ENCODE measurements at places on chromosomes 16 and 17.

GRCh38 chr17:27281438-27281837 lies 12.5 kb upstream of the WSB1 start:
- no peak for DNase-seq

GRCh38 chr17:57288773-57289121 lies 32.4 kb downstream of the MSI2 start:
- DNase-seq = no peak

DNA sequence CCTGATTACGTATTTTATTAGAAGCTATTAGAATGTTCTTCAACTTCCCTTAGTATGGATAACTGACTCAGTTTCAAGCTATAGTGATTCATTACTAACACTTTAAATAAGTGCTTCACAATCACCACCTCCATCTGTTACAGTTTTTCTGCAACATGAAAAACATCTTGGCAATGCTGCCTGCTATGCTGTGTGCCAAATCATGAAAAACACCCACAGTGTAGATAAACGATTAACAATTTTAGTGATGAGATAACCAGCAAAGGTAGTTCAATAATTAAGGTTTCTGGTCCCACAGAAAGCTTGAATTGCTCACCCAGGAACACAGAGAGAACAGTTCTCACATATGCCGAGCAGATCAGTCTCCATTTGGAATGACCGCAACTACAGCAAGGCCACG lies 51.4 kb upstream of the SLC25A19 start:
- DNase-seq = no peak

DNA sequence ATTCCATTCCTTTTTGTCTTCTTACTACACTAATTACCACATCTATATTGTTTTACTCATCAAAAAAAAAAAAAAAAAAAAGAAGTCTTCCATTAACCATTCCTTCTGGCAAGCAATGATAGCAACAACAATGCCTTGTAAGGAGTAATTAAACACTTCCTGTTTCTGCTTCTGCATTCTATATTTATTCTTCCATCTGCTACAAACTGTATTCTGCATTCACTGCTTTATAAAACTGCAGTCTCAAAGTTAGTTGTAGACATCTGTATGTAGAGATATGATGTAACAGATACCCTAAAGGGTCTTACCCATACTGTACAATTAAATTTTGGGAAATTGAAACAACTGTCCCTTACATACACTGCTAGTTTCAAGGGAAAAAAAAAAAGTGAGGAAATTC lies 28.7 kb upstream of the ABCA6 start:
- no peak for DNase-seq

- no peak for DNase-seq
Measured at GRCh38 chr16:11768849-11769248, 26.2 kb upstream of the TXNDC11 start.

GRCh38 chr16:31455601-31456314 lies 3.5 kb upstream of the ARMC5 start:
- peak; percentile 45 for DNase-seq

- peak; percentile 54 for DNase-seq
Measured at GRCh38 chr17:39926588-39927100, 757 bp downstream of the ORMDL3 start.

- DNase-seq = no peak
Measured at GRCh38 chr17:29740017-29740416, 117.3 kb upstream of the CORO6 start.

GRCh38 chr17:48526608-48527546 lies 3.9 kb downstream of the HOXB1 start:
- DNase-seq = no peak

GRCh38 chr17:75036643-75037268 lies 10.0 kb downstream of the ATP5PD start:
- DNase-seq = peak; percentile 84

DNA sequence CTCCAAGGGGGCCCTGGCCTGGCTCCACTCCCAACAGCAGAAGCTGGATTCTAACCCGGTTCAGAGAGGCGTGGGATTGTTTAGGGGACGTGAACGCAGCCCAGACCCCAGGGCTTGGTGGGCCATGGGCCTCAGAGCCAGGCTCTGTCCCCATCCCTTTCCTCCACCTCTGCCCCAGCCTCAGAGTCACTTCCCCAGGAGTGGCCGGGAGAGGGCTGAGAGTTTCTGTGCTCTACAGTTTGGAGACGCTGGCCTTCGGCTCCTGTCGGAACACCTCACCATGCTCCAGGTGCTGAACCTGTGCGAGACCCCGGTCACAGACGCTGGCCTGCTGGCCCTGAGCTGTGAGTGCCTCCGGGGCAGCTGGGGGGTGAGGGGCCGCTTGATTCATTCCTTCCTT lies 73.8 kb upstream of the PLCG2 start:
- DNase-seq = no peak

- DNase-seq = peak; percentile 30
Measured at GRCh38 chr16:4847774-4848587, 700 bp downstream of the UBN1 start.

- DNase-seq = peak; percentile 58
Measured at GRCh38 chr17:43701318-43701743, 39.6 kb upstream of the MEOX1 start.

DNA sequence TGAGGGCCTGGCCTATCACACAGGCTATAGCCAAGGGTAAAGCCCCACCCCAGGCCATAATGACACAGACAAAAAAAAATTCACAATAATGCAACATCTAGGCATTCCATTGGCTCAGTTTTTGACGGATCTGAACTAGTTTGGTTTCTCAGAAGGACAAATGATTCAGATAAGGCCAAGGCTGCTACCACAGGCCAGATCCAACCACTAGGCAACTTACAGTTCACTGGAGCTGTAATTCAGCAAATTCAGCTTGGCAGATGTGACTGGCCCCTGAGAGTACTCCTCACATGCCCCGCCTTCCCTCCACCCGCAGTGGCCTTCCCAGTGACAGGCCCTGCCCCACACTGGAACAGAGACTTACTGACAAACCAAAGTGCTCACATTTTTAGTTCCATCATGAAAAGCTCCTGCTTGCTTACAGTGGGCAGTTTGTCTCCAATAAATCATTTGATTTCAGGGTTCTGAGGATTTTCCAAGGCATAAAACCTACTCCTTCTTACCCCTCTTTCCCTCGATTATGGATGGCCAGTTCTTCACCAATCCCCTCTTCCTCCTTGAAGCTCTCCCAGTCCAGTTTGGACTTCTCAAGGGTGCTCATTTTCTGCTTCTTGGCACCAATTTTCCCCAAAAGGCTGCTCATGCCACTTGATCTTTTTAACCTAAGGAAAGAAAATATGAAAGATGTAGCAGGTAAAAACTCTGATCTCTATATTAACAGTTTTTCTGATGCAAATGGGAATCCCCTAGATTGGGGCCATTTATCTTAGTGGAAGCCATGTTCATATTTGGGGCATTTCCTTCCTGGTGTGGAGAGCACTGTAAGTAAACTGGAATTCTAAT lies 53.3 kb upstream of the BCAR1 start:
- DNase-seq = peak; percentile 30

DNA sequence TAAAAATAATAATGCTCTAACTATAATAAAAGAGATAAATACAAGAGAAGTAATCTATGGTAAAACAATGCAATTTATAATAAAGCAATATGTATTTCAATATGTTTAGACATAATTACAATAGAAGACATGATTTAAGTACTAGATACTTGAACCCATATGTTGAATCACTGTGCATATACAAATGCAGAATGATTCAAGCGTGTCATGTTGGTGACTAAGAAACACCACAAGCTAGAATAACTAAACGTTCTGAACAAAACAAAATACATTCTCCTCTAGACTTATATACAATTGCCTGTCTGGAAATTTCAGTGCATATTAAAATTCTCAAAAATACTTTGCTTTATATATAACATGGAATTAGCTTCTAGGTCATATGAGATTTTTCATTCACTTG lies 11.2 kb downstream of the TADA2A start:
- DNase-seq = no peak

GRCh38 chr16:74942977-74943918 lies 41.7 kb downstream of the WDR59 start:
- no peak for DNase-seq

- no peak for DNase-seq
Measured at GRCh38 chr16:82544378-82545160, 82.2 kb upstream of the CDH13 start.

- DNase-seq = no peak
Measured at GRCh38 chr17:81680150-81680549, 3.4 kb downstream of the ARL16 start.

DNA sequence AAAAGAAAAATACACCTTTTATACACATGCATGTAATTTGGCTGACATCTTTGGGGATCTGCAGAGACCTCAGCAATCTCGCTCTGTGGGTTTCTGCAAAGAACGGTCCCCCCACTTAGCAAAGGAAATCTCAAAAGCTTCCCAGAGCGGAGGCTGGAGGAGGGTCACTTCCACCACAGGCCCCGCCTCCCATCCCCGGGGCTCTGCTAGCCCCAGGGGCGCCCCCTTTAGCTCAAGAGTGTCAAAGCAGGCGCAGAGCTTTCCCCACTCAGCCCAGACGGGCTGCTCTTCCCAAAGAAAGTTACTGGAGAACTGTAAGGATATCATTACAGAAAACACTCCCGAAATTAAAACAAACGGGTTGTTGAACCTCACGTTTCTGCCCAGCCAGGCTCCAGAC lies 11.4 kb downstream of the SLC13A5 start:
- DNase-seq = peak; percentile 24

- no peak for DNase-seq
Measured at GRCh38 chr16:89257281-89257731, 39.8 kb downstream of the ZNF778 start.

GRCh38 chr17:70478902-70479301 lies 309.6 kb downstream of the KCNJ2 start:
- DNase-seq = no peak

GRCh38 chr17:69350911-69351310 lies 24.0 kb upstream of the ABCA5 start:
- DNase-seq = no peak

DNA sequence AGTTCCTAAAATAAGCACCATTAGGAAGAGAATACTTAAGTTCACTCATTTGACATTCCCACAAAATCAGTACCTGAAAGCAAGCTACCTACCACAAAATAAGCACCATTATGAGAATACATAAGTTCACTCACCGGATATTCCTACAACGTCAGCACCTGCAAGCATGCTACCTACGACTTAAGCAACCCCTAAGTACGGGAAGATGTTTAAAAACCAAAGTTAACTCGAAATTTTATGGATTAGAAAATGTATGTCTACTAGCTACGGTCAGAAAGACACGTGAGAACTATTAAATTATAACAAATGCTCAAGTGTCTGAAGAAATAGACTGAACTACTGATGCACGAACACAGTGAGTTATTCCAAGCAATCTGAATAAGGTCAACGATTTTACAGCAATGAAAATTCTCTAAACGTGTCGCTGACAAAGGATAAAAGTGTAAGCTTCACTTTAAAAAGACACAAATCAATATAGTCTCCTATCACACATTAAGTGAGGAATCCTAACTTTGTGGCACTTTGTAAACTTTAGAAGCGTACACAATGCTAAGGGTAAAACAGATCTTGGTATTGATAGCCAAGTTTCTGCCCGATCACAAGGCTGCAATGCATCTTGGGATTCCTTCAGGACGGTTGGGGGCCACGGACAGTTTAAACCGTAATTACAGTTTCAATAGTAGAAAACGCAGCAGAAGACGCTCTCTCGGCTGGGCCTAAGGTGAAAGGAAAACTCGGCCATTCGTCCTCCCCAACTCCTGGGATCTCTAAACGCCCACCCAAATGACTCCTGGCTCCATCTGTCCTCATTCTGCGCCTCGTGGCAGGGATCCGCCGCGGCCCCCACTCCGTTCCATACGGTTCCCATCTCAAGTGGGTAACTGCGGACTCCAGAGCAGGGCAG lies 1.3 kb downstream of the GSPT1 start:
- DNase-seq = peak; percentile 39

- no peak for DNase-seq
Measured at GRCh38 chr17:18230288-18231141, 5.1 kb downstream of the LLGL1 start.

DNA sequence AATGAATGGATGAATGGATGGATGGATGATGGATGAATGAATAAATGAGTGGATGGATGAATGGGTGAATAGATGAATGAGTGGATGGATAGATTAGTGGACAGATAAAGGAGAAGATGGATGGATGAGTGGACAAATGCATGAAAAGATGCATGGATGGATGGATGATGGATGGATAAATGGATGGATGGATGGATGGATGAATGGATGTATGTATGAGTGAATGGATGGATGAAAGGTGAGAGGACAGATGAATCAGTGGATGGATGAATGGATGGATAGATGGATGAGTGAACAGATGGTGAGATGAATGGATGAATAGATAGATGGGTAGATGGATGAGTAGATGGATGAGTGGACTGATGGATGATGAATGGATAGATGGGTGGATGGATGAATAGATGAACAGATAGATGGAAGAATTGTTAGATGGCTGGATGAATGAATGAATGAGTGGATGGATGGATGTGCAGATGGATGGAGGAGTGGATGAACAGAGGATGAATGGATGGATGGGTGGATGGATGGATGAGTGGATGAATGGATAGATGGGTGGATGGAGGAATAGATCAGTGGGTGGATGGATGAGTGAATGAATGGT lies 13.7 kb upstream of the KCNJ12 start:
- no peak for DNase-seq

DNA sequence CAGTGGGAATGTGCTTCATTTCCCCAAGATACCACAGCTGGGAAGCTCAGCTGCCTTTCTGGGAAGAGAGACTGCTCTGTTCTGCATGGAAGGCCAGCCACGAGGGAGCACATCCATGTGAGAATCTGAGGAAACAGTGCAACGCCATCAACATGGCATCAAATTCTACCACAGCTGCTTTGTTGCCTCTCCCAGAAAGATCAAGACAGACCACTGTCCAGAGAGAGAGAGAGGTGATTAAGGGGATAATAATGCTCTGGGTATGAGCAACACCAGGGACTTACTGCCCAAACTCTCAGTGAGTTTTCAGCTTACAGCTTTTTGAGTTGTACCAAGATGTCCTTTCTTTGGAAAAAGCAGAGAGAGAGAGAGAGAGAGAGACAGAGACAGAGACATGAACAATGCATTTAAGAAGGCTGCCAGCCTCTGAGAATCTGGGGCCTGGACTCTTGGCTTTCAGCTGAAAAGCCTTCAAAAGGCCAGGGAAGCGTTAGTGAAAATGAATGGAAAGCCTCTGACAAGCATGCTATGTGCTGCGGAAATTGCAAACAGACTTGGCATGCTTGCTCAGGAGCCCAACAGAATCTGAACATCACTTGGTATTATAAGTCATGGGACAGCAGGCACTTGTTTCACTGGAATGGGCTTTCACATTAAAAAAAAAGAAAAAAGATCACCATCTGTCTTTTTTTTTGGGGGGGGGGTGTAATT lies 223.1 kb downstream of the MAP2K6 start:
- DNase-seq = no peak

GRCh38 chr17:12180644-12181261 lies 160.1 kb downstream of the MAP2K4 start:
- DNase-seq = peak; percentile 4

- DNase-seq = no peak
Measured at GRCh38 chr16:58828901-58829545, 94.9 kb upstream of the GOT2 start.

All from stimulated activated CD4-positive, alpha-beta T cell treated with anti-CD3 and anti-CD28 coated beads, Interleukin-1b, Interleukin-23, amount 100 ng/mL, for 48 hours (primary cell).